IMR-90 (cell line): ENCODE measurements at places on chromosomes 12 and 14.

GRCh38 chr12:16165506-16165905 is 112.0 kb downstream of the SLC15A5 start:
- no peaks in the 10 kb centered on the region for H3K4me1 ChIP-seq
- H3K27ac ChIP-seq = no peak overlapping the region
- no peaks in the 10 kb centered on the region; the same call in 1 of the 2 replicates for H3K27me3 ChIP-seq
- DNase-seq = peak; percentile 47
- H3K4me3 ChIP-seq = no peak overlapping the region

DNA sequence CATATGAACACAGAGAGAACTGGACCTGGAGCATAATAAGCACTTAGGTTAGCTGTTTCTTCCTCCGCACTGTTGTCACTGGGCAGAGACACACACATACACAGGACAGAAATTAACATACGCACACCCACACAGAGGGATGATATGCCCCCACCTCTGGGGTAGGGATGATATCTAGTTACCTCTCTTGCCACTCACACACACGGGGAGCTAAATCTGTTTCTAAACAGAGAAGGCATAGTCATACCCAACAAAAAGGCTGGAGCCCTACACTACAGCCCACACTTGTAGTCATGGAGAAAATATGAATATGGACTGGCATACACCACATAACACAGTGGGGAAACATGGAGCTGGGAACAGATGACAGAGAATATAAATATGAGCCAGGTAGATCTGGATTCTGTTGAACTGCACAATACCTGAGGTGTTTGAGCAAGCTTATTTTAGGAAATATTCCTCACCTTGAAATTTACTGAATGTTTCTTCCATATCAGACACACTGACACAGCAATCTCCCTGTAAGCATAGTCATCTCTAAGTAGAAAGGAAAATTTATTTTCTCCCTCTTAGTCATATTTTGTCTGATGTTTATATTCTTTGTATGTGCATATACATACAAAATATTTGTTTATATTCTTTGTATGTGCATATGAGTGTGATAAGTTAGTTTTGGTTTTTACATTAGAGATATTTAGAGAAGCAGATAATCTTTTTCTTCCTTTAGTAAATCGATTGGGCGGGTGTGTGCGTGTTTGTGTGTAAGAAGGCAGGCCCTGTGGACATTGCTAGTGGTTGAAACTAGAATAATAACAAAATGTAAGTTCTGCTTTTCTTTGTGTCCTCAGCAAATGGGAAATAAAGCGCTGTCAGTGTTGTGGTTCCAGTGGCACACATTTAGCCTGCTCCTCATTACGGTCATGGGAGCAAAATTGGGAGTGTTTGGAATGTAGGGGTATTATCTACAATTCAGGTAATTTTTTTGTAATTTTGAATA is 20.9 kb upstream of the SCFD1 start:
- peaks cover 2% of the 10 kb centered on the region; the same call in 1 of the 2 replicates for H3K4me1 ChIP-seq
- H3K4me3 ChIP-seq = no peak overlapping the region
- H3K27ac ChIP-seq = no peak overlapping the region; the same call in 1 of the 2 replicates
- H3K27me3 ChIP-seq = no peaks in the 10 kb centered on the region

DNA sequence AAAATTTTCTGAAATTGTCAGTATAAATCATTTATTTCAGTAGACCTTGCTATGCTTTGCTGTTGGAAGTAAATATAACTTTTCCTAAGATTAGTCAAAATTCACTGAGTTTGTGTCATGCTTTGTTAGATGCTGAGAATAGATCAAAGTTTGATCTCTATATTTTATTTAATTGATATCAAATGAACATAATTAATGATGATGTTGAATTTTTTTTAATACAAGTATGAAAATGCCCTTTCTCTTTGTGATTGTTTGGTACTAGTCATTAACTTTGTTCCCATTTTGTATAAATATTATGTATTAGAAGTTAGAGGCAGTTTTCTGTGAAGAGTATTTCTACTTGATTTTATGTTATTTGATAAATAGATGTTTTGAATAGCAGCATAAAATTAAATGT is 45.7 kb downstream of the CCDC91 start:
- H3K27ac ChIP-seq = no peak overlapping the region
- no peaks in the 10 kb centered on the region for H3K4me1 ChIP-seq
- H3K36me3 ChIP-seq = no peaks in the 10 kb centered on the region
- no peaks in the 10 kb centered on the region for H3K27me3 ChIP-seq

DNA sequence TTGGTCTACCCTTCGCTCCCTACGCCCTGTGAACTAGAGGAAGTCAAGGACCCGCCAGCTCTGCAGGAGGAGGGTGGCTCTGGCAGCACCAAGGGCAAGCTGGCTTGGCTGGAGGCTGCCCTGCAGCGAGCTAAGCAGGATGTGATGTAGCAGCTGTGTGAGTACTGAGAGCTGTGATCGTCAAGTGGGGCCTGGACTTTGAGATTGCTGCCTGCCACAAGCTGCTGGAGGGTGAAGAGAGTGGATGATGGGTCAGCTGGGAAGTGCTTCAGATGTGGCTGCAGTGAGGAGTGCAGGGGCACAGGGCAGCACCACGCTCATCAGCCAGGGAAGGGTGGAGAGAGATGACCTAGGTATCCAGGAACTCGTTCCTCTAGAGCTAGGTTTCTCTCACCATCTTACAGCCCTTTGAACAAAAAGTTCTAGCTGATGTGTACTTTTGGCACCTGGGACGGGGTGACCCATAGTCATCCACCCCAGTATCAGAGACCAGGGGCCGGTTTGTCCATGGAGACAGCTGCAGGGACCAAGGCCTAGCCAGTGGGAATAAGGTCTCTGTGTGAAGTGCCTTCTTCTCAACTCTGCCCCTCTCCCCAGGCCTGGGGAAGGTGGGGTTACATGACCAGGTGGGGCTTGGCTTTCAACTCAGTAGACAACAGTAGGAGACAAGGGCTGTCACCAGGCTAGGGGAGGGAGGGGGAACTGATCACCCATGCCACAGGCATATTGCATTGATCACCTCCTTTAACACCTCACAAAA is 3.2 kb downstream of the KRT86 start:
- peaks cover 2% of the 10 kb centered on the region; the same call in 1 of the 2 replicates for H3K27me3 ChIP-seq
- H3K36me3 ChIP-seq = no peaks in the 10 kb centered on the region
- no peak for DNase-seq
- no peak overlapping the region for H3K27ac ChIP-seq
